ENCODE measurements at places on chromosomes 12 and 14. TPM values are rescaled to one million over a fixed set of nuclear protein-coding genes. Genes with fewer than 3 reads are reported as not detected.

ZC2HC1C gene
- total RNA-seq: 0.97 TPM

GRCh38 chr12:43981726-43982125, 145.8 kb downstream of the TMEM117 start:
- DNase-seq: no peak

DNA sequence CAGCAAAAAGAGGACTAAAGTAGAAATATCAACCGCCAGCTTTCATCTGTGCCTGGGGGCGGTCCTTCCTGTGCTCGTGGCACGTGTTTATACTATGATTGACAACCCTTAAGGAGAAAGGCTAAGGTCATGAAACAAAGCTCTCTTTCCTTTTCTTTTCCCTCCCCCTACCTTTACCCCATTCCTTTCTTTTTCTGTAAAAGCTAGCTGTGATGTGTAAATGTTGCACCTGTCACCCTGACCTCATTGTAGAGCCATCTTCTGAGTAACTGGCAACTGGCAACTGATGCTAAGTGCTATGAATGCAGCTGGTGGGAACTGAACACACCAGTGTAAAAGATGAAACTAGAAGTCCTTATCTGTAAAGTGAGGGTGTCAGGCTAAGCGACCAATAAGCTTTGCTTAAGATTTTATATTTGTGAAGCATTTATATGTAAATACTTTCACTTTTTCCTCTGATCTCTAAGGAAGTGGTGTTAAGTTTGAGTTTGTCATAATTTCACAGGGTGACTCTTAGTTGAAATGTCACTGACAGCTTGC, 102.8 kb upstream of the BCAT1 start:
- DNase-seq: peak; percentile 80

- no peak for DNase-seq
Measured at GRCh38 chr12:79648881-79649280, 41.9 kb downstream of the PAWR start.
